ENCODE measurements at places on chromosomes 2 and 18.

- DNase-seq = no peak
These were observed 157.4 kb downstream of the TAF4B start for GRCh38 chr18:26383454-26384270.

GRCh38 chr2:75640621-75641121 is 5.9 kb upstream of the MRPL19 start:
- DNase-seq = peak; percentile 3

- no peak for DNase-seq
These were observed 9.0 kb upstream of the CTIF start for GRCh38 chr18:48529796-48530195.

DNA sequence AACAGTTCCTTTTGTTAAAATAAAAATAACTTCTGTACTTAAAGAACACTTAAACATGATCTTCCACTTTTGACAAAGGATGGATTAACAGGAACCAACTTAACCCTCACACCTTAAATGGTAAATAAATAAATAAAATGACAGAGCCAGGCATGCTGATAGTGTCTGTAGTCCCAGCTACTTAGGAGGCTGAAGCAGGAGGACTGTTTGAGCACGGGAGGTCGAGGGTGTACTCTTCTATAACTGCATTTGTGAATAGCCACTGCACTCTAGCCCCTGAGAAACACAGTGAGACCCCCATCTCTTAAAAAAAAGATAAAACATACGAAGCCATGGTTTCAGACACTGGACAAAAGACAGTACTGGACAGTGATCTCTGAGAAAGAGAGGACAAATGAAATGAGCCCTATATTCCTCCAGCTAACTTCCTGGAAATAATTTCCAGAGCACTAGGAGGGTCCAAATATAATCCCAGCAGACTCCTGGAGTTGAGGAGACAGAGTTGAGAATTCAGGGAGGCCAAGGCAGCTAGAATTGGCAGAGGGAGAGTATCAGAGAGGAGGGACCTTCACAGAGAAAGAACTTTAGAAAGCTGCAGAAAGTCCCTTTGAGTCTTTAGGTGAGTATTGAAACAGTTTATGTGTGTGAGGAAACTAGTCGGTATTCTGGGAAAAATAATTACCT is 17.4 kb downstream of the PPP4R1 start:
- DNase-seq = no peak

DNA sequence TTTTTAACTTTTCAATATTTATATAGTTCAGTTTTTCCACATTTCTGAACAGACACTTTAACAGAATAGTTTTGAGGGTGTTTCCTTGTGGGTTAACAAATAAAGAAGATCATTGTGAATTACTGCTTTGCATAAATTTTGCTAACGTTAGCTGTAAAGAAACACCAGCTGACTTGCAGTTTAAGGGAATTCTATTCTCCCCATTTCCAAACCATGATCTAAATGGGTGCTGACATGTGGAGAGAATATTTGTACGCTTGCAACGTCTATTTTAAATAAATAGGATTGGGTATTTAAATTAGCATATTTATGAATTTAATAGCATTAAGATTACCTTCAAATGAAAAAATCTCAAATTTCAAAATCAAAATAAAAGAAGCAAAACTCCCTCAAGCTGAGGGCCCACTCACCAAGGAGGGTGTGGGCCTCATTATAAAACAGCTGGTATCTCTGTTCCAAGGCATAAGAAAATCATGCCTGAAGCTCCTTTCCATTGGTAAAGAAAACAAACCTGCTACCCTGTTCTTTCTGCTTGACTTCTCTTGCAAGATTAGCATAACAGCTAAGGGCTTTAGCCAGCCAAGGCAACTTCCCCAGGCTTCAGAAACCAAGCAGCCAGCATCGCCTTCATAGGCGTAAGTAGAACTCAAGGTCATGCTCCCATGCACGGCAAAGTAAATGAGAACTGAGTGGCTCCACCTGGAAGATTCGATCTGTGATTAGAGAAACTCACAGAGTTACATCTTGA is 3.2 kb downstream of the MRO start:
- no peak for DNase-seq

GRCh38 chr18:1361936-1362335 is 457.3 kb downstream of the ADCYAP1 start:
- DNase-seq = no peak

DNA sequence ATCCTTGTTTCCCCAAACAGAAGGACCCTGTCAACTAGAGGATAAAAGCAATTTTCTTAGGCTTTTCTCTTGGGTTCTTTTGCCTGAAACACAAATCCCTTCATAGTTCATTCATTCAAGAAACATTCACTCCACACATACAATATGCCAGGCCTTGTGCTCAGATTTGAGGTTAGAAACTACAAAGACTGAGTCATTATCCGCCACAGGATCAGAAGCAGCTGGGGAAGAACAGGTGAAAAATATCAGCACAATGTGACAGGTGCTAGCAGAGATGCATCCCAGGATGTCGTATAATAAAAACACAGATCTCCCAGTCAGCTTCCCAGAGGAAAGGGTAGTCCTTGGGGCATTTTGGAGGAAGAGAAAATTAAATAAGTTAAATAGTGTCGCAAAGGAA is 172.4 kb downstream of the LRATD1 start:
- DNase-seq = no peak

- no peak for DNase-seq
These were observed 502.3 kb downstream of the PID1 start for GRCh38 chr2:228768818-228769217.

GRCh38 chr2:52308156-52308555 is 1276.2 kb upstream of the NRXN1 start:
- DNase-seq = no peak

DNA sequence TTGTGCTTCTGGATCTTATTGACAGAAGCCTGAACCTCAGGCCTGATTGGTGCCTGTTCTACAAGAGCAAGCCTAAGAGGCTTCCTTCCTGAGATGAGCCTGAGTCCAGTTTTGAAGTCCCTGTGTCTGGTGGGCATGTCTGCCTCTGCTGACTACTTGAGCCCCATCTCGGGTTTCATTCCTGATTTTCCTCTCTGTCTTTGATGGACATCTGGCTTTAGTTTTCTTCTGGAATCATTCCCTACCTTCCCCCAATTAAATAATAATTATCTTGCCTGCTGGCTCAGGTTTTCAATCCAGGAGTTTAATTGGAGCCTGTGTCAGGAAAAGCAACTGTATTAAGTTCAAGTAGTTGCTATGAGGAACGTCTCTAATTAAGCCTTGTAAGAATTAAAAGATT is 135.5 kb upstream of the MC4R start:
- no peak for DNase-seq

GRCh38 chr18:59219672-59220163 is at the start of gene GRP:
GRP (plus strand) TSS chr18:59220158; CDS start chr18:59220266, 108 bp downstream.
- no peak for DNase-seq

DNA sequence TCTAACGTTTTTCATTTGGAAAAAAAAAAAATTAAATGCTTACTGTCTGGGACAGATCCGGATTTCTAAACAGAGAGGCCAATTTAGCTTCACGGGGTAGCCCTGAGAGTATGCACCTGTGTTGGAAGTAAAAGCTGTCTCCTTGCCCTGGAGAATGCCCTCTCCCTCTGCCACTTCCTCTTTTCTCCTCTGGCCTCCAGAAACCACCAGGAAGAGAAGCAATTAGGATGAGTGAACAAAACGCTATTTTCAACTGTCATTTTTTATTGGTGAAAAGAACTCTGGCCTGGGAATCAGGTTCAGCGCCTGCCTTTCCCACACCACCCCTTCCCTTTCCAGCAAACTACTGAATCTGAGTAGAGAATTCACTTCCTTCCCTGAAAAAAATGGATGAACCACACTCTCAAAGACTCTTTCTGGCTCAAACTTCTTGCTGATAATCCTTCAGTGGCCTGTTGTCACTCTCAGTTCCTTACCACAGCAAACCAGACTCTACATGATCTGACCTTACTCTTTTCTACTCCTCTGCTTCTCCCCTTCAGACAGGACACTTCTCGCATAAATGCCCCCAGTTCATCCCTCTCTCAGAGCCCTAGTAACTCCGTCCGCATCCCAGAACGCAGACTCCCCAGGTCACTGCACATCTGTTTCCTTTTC is 29.8 kb downstream of the KLF7 start:
- DNase-seq = no peak

GRCh38 chr2:156459720-156460119 is 23.5 kb downstream of the GPD2 start:
- DNase-seq = no peak

DNA sequence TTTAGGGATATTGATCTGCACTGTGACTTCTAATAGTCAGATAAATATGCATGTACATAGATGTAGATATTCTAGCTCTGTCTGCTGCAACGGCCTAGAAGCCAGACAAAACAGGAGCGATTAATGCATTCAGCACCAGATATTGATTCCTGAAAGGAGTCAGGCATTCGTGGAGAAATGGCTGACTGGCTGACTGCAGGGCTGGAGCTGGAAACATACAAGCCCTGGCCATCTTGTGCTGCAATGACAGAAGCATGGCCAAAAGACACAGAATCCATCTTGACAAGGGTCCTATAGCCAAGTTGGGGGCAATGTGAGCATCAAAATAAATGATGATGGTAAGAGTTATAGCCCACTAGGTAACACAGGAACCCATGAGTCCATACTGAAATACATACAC is 231.5 kb upstream of the KLHL29 start:
- no peak for DNase-seq

DNA sequence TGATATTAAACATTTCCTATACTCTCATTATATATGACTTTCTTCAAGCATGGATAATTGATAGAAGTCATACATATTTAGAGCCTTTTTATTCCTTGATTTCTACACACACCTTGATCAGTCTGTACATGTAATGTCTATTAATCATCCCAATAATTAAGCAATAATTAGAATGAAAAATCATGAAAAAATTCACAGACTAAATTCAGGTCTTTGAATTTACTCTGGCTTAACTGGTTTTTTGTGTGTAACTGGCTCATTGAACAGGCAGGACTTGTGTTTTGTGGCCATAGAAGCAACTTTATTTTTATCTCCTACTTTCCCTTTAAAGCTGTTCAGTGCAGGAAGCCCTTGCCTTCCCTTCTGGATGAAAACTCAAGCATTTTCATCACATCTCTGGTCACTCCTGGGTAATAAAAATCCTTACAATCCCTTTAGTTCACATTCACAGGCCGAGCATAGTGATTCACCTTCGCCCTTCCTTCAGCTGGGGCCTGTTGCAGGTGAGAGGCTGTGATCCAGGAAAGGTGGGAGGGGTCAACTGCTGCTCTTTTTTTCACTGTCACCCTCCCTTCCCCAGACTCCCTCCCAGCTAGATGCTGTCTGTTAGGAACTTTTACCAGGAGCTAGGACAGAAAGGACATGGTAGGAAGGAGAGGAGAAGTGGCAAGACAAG is 58.0 kb upstream of the ITSN2 start:
- DNase-seq = no peak

DNA sequence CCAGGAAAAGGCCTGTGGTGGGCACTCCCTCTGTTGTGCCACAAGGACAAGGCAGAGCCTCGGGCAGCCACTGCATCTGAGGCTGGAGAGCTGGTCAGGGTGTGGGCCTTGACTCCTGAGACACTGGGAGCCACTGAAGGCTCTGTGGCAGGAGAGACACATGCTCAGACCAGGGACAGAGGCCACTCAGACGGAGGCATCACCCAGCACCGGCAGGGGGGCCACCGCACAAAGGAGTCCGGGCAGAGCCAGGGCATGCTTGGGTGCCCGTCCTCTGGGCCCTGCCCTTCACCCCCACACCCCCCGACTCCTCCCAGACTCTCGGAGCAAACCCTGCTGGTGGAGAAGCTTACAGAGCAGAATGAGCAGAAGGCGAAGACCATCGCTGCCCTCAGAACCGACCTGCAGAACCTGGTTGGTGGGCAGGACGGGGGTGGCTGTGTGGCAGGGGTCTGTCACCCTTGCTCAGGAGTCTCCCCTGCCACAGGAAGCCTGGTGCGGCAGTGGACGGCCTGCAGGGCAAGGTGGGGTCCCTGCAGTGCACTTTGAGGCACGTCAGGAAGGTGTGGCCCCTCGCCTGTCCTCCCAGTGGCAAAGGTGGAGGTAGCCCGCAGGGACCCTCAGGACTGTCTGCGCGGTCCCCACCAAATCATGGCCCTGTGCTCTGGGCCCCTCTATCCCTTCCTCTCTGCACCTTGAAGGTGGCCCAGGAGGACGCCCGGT is 26.0 kb downstream of the CROCC2 start:
- DNase-seq = no peak

DNA sequence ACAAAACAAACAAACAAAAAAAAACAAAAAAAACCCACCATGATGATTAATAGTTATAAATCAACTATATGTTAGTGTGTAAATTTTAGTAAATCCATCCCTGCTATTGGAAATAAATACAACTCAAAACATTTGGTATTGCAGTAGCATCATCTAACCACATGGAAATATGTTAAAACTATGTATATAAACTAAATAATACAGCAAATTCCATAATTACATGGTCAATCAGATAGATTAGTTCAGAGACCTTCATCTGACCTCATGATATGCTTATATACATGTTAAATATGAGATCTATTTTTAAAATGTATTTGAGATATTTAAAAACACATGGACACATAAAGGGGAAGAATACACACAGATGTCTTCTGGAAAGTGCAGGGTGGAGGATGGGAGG is 384.2 kb downstream of the TMX3 start:
- DNase-seq = no peak

DNA sequence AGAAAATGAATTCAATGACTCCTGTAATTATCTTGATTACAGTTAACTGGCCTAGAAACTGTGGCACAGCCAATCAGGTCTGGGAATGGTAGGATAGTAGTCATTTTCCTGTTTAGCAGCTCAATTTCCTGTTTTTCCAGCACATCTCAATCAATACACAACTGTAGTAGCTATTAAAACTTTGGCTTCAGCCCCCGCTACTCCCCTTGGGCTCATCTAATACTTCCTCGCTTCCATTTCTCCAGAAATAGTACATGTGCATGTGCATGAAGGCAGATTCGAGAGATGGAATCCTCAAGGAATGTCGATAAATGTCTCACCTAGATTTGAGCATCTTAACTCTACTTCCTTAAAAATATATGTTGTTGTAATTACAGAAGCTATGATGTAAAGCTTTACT is 9.7 kb downstream of the COBLL1 start:
- DNase-seq = no peak

DNA sequence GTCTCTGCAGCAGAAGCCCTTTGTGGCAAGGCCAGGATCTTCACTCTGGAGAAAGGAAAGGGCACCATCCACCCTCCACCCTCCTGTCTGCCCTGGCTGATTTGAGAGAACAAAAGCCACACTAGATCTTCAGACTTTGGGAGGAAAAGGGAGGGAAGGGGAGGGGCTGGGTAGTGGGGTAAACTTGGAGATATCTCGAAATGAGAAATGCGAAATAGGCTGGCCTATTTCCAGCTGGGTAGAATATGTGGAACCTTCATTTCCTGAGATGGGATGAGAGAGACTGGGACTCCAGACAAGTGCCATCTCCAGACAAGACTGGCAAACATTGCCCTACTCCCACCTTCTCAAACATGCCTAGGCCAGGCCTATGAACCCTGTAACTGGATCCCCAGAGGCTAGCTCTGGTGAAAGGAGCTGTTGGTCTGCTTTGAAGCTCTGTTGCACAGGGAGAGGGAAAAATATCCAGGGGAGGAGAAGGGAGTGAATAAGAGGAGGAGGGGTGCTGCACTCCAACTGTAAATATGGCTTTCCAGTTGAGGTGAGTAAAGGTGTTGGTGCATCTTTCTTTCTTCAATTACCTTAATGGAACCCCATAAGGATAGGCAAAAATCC is 1.7 kb downstream of the HOXD12 start:
- no peak for DNase-seq

All from stimulated activated CD8-positive, alpha-beta memory T cell treated with anti-CD3 and anti-CD28 coated beads, Interleukin-4, amount 100 ng/mL, for 1 hour (primary cell).